ENCODE measurements at places on chromosomes 3 and 15. TPM values are rescaled to one million over a fixed set of nuclear protein-coding genes. Genes with fewer than 3 reads are reported as not detected.

GRCh38 chr15:101646672-101647071, 5.5 kb downstream of the TM2D3 start:
- no peak for DNase-seq

GRCh38 chr15:64045101-64045435, 1.2 kb downstream of the DAPK2 start:
- no peak for DNase-seq

DNA sequence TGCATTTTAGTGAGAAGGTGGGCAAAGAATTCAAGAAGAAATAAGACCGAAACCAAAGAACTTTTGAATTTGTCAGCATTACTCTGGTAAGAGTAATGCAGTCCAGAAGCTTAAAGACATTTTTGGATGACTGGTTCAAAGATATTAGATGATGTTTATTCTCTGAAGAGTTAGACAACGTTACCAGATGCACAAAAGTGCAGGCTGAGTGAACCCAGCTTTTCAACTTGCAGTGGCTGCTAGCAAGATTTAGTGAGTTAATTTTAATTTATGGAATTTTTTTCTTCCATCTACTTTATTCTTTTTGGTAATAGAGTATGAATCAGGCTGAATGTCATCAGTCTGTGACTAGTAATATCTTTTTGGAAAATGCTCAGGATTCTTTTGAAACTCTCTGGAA, 267.3 kb upstream of the AZI2 start:
- DNase-seq, result no peak

- DNase-seq, result no peak
These were observed 181.4 kb downstream of the OPA1 start for GRCh38 chr3:193774272-193774915.

USP4 gene
- 8.9 TPM for total RNA-seq

TBL1XR1 gene
- 100 TPM for total RNA-seq

SEMA7A gene
- 36.2 TPM for total RNA-seq

SMAD6 gene
- 9.0 TPM for total RNA-seq
